Inflammatory macrophage treated with lipopolysaccharide for 1 hour (primary cell): ENCODE measurements at places on chromosomes 4 and X.
A peak's percentile ranks its signal among the peaks of the same experiment; 100 is the strongest.

DNA sequence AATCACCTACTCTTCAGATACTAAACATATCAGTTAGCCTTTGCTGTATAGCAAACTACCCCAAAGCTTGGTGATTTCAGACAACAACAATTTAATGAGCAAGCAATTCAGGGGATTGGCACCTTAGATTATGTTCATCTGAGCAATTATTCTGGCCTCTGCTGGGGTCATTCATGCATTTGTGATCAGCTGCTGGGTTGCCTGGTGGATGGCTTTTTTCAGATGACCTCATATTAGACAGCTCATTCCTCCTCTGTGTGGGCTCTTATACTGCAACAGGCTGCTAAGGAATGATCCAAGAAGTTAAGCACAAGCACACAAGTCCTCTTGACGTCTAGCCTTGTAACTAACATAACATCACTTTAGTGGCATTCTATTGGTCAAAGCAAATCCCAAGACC is 153.0 kb upstream of the PPP1R2C start:
- no peak for DNase-seq

- no peak for DNase-seq
Observed at GRCh38 chr4:100391863-100392262, 126.0 kb downstream of the EMCN start.

DNA sequence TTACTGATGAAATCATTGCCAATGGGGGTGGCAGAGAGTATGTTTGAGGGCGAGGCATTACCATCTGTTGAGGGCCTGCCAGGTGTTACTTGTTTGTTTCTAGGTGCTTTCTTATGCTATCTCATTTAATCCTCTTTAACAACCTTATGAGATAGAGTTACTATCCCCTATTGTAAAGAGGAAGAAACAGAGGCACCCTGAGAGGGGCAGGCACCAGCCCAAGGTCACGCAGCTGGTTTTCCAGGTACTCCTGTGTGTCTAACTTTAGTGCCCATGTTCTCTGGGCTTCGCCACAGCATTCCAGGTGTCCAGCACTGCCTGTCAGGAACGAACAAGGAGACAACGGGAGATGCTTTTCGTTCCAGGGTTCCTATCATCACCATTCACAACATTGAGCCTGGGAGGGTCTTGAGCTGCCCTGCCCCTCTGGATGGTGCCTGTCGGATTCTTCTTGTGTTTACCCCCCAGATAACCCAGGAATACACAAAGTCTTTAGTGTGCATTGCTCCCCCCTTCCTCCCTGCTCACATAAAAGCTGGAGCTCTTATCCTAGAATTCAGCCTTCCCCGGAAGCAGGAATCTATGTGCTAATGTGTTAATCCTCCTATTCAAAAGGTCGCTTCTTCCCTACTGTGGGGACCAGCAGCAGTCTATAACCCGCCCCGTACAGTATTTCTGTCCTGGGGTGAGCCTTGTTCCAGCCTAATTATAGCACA is 24.9 kb upstream of the GPC4 start:
- no peak for DNase-seq

DNA sequence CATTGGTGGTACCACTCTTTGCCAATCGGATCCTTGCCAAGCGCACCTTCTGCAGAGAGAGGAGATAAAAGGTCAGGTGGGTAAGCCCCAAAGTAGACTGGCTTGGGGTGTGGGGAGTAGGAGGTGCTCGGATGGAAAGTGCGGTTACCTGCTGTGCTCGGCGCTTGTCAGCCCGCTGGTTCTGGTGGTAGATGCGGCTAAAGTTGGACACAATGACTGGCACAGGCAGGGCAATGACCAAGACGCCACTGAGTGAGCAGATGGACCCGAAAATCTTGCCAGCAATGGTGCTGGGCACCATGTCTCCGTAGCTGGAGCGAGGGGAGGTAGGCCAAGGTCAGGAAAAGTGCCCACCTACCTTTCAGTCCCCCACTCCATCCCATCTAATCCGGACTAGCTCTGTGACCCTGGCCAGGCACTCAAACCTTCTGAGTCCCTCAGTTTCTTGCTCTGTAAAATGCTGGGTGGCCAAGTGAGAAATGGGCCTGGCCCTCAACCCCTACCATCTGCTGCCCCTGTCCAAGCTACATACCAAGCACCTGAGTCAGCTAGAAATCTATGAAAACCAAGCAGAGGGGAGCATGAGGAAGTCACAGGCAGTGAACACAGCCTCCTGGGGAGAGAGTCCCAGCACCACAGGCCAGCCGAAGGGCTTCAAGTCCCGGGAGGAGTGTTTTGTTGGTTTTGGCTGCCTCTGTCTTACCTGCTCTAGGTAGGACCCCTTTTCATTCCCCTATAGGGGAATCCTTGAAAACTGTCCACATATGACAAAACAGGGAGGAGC is 4.7 kb downstream of the KCND1 start:
- no peak for DNase-seq

DNA sequence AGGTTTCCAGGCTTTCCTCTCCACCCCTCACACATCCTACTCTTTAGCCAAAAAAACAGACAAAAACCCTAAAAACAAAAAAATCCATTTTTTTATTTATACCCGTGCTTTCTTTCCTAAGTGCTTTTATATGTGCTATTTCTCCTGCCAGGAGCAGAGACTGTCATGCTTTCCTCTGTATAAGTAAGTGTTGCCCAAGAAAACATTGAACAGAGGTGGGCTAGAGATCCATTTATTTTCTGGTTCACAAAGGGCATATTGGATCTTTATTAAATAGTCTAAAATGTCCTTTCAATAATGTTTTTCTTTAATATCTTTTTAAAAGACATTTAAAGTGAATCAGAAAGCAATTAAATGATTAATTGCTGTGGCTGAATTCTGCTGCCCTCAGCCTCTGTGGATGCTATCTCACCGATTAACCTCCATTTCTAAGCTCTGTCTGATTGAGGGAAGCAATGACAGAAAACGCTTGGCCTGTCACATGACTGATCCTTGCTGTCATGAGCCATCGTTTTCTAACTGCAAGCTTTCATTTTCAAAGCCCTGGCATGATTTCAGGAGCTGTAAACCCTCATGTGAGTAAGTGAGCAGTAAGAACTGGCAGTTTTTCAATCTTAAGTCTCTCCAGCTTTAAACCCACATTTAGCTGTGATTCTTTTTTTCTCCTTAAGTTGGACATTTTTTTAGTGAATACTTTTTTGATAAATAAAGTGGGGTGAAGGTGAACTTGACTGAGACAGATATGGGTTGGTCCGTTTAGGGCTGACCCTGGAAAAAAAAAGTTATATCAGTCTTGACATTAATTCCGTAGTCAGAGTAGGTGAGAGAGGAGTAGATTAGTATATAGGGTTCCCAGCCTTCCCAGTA is 180.7 kb upstream of the PGRMC2 start:
- peak; percentile 30 for DNase-seq
